Astrocyte (in vitro differentiated cells and primary cell): ENCODE measurements at places on chromosomes 7 and 10. TPM values are rescaled to one million over a fixed set of nuclear protein-coding genes. Genes with fewer than 3 reads are reported as not detected.

- no peak overlapping the region for H3K27ac ChIP-seq
- H3K4me3 ChIP-seq: no peak overlapping the region
- H3K36me3 ChIP-seq: no peaks in the 10 kb centered on the region
- H3K27me3 ChIP-seq: no peaks in the 10 kb centered on the region
These were observed 21.3 kb upstream of the LIPF start for GRCh38 chr10:88642963-88643362.

DNA sequence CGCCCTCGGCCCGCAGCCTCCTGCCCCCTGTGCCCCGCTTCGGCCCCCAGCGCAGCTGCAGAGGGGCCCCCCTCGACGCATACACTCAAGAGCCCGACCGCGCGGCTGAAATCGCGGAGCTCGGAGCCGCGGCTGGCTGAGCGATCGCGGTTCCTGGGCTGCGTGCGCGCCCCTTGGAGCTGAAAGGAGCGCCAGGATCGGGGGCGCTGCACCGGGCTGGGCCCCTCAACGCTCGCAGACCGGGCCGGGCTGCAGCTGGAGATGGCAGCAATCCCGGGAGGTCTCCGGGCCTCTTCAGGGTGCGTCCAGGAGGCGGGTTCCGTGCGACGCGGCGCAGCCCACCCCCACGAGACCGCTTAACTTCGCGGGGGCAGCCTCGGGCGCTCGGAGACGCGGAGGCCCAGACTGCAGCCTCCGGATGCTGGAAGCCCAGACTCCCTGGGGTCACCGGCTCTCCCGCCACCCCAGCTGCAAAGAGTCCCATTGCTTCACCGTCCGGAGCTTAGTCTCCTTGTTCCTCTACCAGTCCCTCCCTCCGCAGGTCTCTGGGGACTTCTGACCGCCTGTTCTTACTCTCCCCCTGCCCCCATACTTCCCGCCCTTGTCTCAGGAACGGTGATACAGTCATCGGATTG lies 73.0 kb upstream of the LRRC4 start:
- peaks cover 11% of the 10 kb centered on the region for H3K4me1 ChIP-seq
- no peak overlapping the region for H3K27ac ChIP-seq
- peaks cover 11% of the 10 kb centered on the region for H3K27me3 ChIP-seq
- no peaks in the 10 kb centered on the region for H3K36me3 ChIP-seq
- DNase-seq: no peak

The NXPH1 gene
- total RNA-seq: 0.16 TPM in 1 of 2 replicates, not detected in the other

The CALML3 gene
- not detected in 2 replicates for total RNA-seq

- H3K36me3 ChIP-seq: peaks cover 11% of the 10 kb centered on the region
- H3K4me1 ChIP-seq: no peaks in the 10 kb centered on the region
- no peak overlapping the region for H3K27ac ChIP-seq
- H3K4me3 ChIP-seq: no peak overlapping the region
These were observed 36.3 kb downstream of the GBX1 start for GRCh38 chr7:151131224-151131591.

DNA sequence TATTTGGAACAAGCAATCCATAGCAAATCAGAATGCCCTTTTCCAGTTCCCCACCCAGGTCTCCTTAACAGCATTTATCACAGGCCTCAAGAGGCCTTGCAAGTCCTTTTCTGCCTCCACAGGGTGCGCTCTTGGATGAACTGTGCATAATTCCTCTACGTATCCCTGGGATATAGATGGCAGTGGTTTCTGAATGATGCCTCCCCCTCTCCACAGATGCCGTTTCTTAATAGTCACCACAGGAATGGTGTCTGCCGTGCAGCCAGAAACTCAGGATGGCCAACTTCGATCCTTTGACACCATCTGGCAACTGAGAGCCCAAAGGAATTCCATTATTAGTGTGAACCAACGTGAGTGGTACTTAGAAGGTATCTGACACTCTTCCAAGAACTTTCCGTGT lies 43.1 kb downstream of the JAZF1 start:
- peak; percentile 62 for DNase-seq
- peaks cover 13% of the 10 kb centered on the region for H3K4me1 ChIP-seq
- no peaks in the 10 kb centered on the region for H3K36me3 ChIP-seq

DNA sequence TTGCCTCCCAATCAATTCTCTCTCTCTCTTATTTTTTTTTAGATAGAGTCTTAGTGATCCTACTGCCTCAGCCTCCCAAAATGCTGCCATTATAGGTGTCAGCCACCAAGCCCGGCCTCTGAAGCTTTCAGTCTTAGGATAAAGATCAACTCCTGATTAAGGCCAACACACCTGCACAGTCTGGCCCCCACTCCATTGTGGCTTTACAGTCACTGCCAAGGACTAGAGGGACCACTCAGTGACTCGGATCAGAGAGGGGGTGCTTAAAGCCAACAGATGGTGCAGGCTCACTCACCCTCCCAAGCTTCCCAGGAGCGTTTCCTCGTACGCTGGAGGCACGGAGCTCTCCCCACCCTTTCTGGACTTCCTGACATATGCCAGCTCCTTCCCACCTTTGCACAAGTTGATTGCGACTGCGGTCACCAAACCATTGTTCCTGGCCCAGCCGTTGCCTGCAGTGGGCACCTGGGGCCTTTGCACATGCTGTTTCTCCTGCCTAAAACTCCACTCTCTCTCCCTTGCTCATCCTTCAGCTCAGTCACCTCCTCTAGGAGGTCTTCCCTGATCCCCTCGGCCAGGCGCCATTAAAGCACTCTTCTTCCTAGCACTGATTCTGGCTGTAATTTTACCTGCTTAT lies 1.7 kb upstream of the CDH23 start:
- no peak for DNase-seq
- H3K27me3 ChIP-seq: peaks cover 66% of the 10 kb centered on the region
- H3K36me3 ChIP-seq: no peaks in the 10 kb centered on the region

GRCh38 chr7:32660936-32661335 lies 165.6 kb downstream of the AVL9 start:
- no peaks in the 10 kb centered on the region for H3K36me3 ChIP-seq
- H3K4me3 ChIP-seq: no peak overlapping the region
- H3K27ac ChIP-seq: no peak overlapping the region

GRCh38 chr10:45373576-45374349 lies at the start of gene ALOX5:
ALOX5 (plus strand) TSS chr10:45374216; CDS start chr10:45374280, 64 bp downstream.
- H3K4me3 ChIP-seq: no peak within 1 kb of the TSS
- no peaks in the 10 kb centered on the region for H3K4me1 ChIP-seq
- no peak within 1 kb of the TSS for H3K27ac ChIP-seq
- H3K36me3 ChIP-seq: no peaks in the 10 kb centered on the region
- peaks cover 42% of the 10 kb centered on the region for H3K27me3 ChIP-seq
